ENCODE measurements at places on chromosomes 6 and 20.
A peak's percentile ranks its signal among the peaks of the same experiment; 100 is the strongest.

GRCh38 chr6:131950767-131951575, at the start of gene CCN2:
CCN2 (minus strand) TSS chr6:131951372; CDS start chr6:131951172, 200 bp downstream.
- peak; percentile 25 for DNase-seq

DNA sequence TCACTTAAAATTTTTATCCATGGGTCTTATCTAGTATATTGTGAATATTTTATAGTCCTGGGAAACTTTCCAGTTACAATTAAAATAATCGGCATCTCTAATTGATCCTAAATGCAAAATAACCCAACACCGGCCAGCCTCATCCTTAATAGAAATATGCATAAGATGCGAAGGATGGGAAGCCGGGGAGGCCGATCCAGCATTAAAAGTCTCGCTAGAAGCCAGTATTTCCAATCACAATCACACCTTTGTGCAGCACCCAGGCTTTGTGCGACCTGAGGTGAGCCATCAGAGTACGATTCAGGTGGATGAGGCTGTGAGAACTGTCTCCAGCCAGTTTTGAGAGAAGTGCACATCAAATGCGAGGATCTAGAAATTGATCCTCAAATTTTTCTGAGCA, 65.4 kb downstream of the EZR start:
- DNase-seq, result no peak

GRCh38 chr20:20732641-20733040, 20.2 kb upstream of the RALGAPA2 start:
- no peak for DNase-seq

DNA sequence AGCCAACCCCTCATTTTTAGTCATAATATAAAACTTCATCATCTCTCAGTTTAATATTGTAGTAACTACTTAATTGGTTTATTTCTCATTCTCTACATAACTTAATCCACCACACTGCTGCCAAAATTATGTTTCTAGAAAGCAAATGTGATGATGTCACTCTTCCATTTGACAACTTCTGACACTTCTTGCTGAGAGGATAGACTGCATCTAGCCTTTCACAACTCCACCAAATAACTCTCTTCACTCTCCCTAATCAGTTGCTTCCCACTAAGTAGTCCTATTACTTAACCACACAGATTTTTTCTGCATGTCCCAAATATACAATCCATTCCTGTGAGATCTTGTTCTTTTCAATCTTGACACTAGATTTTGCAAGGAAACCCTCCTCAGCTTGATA, 951.3 kb downstream of the EPHA7 start:
- no peak for DNase-seq

DNA sequence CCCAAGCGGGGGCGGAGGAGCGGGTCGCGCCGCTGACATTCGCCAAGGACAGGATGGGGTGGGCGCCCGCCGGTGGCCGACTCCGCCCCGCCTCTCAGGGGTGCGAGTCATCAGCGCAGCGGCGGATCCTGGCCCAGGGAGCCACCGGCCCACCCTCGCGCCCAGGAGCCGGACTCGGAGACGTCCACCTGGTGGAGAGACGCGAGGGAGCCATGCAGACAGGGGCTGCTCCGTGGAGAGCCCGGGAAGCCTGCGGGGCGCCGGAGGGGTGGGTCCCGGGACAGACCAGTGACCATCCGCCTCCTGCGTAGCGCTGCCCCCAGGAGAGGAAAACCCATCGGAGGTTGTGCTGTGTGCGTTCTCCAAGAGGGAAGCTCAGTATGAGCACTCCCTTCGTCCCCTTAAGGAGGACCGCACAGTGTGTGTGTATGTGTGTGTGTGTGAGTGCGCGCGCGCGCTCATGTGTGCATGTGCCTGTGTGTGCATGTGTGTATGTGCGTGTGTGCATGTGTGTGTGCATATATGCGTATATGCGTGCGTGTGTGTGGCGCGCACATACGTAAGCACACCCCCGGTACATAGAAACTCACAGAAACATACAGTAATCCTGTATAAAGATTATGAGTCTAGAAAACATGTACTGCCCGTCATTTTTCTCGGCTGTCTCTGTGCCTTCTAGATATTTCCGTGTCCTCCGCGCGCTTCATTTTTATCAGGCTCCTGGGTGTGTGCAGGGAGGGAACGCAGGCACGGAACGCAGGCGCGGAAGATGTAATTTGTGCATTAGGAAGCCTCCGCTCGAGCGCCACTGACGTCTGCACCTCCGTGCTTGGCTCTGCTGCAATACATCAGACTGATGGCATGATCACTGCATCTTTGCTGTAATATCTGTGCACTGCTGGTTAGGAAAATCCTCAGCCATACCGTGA, 158.9 kb downstream of the TBXT start:
- DNase-seq, result no peak

DNA sequence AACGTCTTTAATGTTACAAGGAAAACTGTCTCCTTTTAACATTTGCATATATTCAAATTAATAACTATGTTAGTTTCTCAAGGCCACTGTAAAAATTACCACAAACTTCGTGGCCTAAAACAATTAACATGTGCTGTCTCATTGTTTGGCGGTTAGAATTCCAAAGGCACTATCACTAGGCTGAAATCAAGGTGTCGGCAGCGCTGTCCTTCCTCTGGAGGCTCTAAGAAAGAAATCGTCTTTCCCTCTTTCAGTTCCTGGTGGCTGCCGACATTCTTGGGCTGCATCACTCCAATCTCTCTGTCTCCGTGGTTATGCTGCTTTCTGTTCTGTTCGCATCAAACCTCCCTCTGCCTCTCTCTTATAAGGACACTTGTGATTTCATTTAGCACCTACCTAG, 4.2 kb downstream of the TPD52L1 start:
- no peak for DNase-seq

DNA sequence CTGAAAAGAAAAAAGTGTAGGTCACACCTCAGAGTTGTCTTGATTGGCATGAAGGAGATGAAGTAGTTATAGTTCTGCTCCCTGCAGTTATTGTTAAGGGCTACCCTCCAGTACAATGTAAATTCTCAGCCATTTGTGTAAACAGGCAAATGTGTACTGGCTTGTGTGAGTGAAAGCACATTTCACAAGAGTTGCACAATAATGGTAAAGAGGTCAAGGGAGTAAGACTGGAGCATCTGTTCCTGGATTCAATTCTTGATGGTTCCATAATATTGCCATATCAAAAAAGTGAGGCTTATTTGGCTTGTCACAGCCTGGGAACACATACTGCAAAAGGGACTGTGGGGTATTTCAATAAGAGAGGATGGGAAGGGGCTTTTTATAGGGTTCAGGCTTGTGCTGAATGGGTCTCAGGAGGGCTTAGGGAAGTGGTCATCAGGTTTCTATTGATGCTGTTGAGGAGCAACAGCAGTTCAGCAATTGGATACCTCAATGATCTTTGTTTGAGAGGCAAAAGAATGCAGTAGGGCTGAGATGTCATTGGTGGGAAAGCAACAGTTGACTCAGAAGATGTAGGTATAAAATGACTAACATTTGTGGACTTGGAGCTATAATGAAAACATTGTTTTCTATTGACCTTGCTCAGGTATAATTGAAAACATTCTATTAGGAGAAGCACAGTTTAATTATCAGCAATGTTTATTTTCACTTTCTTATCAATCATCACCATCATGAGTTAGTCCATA, 402.6 kb downstream of the BCKDHB start:
- DNase-seq, result no peak

- DNase-seq, result no peak
Observed at GRCh38 chr6:14585689-14586088, 468.1 kb downstream of the CD83 start.

All from stimulated activated CD8-positive, alpha-beta memory T cell treated with anti-CD3 and anti-CD28 coated beads, Interleukin-4, amount 100 ng/mL, for 48 hours (primary cell).